ENCODE measurements at places on chromosomes 13 and 19.

DNA sequence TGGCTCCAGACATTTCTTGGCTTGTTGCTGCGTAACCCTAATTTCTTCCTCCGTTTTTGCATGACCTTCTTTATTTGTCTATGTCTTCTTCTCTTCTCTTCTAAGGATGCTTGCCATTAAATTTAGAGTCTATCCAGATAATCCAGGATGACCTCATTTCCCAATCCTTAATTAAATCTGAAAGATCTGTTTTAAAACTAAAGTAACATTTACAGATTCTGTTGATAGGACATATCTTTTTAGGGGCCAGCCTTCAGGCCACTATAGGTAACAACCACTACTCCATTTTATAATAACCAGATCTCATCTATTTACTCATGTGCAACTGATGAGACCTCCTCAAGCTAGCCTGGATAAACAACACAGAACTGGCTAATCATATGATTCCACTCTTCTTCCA lies 490.5 kb upstream of the SLC10A2 start:
- DNase-seq, result no peak

- peak; percentile 72 for DNase-seq
These were observed 7.8 kb downstream of the DOT1L start for GRCh38 chr19:2171349-2172145.

GRCh38 chr13:41471785-41472184 lies 14.4 kb downstream of the RGCC start:
- DNase-seq, result no peak

GRCh38 chr19:3068071-3068470 lies 5.8 kb upstream of the TLE5 start:
- DNase-seq, result no peak

DNA sequence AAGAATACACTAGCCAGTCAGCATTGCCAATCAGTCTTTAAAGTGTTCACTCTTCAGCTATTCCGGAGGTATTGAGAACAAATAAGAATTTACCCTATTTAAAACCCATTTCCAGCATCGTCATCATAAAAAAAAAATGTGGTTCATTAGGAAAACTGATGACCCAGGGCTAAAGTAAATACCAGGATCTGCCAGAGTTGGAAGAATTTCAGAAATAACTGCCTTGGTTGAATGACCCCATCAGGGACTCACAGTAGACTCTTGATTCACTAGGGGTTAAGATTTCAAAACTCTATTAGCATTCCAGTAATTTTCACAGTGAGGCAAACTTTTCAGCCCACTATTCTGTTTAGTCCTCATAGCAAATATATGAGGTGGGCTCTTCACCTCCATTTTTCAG lies 377.0 kb downstream of the ITGBL1 start:
- no peak for DNase-seq

DNA sequence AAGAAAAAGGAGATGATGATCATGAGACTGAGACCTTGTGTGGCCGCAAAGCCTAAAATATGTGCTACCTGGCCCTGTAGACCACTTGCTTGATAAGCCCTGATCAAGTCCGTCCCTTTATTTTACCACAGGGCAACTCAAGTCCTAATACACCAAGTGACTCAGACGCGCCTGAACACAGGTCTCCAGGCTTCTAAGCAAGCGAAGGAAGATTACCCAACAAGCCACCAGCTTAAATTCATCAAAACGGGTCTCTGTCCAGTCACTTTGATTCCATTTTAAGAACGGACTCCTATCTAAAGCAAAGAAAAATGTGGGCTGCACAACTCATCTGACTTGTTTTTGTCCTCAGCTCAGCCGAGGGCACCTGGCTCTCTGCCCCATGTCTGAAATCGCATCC lies 26.8 kb downstream of the SLC7A1 start:
- no peak for DNase-seq

- no peak for DNase-seq
These were observed 12.2 kb downstream of the SMAD9 start for GRCh38 chr13:36907821-36908220.

- no peak for DNase-seq
These were observed 98.0 kb downstream of the GADD45B start for GRCh38 chr19:2573916-2574315.

DNA sequence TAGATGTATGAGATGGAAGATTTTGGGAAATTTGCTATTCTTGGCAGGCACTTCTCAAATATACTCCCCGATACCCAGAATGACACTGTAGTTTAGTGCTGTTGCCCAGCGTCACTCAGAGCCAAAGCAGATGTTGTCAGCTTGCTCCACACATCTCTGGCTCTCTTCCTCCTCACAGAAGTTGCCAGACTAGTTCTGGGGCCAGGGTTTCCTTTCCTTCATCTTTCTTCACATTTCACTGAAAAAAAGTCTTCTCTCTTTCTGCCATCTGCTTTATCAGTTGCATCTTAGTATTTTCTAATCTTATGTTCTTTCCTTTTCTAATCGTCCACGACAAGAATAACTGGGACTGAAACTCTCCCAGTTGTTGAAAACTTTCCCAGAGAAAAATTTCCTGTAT lies 251.4 kb downstream of the RGCC start:
- no peak for DNase-seq

GRCh38 chr13:73948848-73949529 lies 185.2 kb downstream of the KLF12 start:
- no peak for DNase-seq

- DNase-seq, result no peak
These were observed 12.9 kb downstream of the STARD13 start for GRCh38 chr13:33272531-33273124.

DNA sequence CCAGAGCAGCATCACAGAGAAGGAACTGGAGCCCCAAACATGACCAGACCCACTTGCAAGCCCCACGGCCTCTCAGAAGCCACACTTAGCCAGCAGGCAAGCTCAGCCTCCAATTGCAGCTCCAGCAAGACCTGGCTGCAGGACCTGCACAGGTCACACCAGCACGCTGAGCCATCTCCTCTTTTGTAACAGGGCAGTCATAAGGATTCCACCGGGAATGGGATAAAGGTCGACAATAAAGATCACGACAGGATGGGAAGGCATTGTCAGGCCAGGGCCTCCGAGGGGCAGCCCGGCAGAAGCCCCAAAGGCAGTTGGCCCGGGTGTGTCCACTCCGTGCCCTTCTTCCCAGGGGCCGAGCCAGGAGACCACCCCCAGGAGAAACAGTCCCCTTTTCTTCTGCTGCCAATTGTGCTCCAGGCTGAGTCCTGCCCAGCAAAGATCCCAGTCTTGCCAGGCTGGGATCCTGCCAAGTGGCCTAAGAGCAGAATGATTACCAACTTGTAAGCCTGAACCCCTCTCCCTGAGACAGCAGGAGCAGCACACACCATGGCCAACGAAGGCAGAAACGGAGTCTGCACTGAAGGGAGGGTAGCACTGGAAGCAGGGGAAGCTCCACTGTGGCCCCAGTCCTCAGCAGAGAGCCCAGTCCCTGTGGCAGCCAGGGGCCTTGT lies 12.5 kb downstream of the PEPD start:
- no peak for DNase-seq

- DNase-seq, result no peak
These were observed 18.6 kb upstream of the EHD2 start for GRCh38 chr19:47694466-47695273.

GRCh38 chr13:113862191-113862930 lies 1.5 kb downstream of the GAS6 start:
- no peak for DNase-seq

GRCh38 chr13:37598597-37598996 lies at the start of gene POSTN:
Gene POSTN, minus strand, starts transcription at chr13:37598768. Its CDS starts 42 bp downstream, at chr13:37598726.
- no peak for DNase-seq

DNA sequence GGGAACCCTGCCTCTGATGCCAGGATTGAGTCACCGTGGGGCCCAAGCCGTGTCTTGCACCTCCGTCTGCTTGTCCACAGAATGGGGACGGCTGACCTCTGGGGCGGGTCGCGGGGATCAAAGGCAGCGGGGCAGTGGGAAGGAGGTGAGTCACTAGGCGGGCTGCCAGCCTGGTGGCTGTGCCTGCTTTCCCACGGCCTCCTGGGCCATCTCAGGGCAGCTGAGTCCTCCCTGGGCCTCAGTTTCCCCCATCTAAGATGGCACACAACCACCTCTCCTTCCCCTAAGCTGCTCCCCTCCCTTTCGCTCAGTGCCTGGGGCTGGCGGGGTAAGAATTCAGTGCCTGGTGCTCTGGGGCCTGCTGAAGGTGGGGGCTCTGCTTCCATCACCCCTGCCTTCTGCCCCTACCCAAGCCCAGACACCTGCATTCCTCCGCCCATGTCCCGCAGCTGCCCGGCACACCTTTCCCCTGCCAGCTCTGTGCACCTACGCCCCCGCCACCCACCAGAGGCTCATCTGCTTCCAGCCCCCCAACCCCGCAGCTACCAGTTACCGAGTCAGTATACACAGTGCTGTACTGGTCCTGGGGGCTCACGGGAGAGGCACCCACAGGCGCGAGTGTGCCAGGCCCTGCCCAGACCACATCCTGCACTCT lies 3.5 kb downstream of the MKNK2 start:
- DNase-seq, result no peak

All from activated CD4-positive, alpha-beta T cell treated with anti-CD3 and anti-CD28 coated beads, Interleukin-2, amount 50 U/mL, for 1 hour (primary cell).